ENCODE measurements at places on chromosomes 13 and 19.

GRCh38 chr19:19388568-19389555 lies 16.6 kb upstream of the GATAD2A start:
- DNase-seq, result no peak

DNA sequence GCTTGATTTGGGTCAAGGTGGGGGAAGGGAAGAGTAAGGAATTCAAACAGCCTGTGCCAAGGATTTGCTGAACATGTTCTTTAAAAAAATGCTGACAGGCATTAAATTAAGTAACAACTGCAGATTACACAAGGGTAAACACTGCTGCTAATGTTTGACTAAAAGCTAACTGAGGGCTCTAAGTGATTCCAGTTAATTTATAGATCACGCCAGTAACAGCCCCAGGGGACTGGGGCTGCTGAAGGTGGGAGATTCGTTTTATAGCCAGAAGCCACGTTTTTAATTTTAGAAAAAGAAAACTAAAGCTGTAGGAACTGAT lies 321.7 kb downstream of the DLEU7 start:
- no peak for DNase-seq

DNA sequence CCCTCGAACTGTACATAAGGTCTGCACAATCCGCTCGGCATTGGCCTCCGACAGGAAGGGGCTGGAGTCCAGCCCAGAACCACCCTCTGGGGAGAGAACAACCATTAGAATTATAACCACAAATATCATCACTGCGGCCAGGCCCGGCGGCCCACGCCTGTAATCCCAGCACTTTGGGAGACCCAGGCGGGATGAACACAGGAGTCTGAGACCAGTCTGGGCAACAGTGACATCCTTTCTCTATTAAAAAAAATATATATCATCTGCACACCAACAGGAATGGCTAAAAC lies 11.4 kb downstream of the COQ8B start:
- no peak for DNase-seq

DNA sequence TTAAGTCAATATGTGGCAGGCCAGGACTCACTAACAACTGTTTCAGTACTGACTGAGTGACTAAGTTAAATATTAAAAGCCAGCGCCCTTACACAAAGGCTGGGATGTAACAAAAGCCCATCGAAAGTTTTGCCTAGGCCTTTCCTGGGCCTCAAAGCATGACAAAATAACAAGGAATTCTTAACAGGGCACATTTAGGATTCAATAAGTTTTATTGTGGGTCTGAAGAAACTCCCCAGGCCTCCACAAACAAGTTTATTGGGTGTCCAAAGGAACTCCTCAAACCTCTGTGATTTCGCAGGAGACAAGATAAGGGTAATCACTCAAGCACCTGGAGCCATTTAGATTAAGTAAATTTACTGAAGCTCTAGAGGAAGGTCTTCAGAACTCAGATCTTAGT lies 130.7 kb upstream of the SGCG start:
- DNase-seq, result no peak

GRCh38 chr13:42331009-42331408 lies 59.1 kb downstream of the AKAP11 start:
- DNase-seq, result no peak

DNA sequence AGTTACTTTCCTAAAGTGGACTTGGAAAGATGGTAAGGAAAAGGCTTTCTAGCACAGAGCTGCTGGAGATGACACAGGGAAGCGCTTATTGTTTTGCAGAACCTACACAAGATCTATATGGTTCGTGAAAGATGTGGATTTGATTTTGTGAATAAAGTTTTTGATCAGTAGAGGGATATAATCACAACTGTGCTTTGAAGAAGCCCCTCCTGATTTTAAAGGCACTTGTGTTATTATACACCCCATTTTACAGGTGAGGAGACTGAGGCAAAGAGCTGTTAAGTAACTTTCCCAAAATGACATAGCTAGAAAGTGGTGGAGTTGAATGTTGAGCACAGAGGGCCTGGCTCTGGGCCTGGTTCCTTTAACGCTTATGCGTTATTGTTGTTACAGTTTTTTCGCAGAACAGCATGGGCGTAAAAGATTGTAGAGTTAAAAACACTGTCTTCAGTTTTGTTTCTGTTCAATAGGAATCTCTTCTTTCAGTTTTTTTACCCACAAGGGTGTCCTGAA lies 1.4 kb downstream of the TDRD3 start:
- no peak for DNase-seq

DNA sequence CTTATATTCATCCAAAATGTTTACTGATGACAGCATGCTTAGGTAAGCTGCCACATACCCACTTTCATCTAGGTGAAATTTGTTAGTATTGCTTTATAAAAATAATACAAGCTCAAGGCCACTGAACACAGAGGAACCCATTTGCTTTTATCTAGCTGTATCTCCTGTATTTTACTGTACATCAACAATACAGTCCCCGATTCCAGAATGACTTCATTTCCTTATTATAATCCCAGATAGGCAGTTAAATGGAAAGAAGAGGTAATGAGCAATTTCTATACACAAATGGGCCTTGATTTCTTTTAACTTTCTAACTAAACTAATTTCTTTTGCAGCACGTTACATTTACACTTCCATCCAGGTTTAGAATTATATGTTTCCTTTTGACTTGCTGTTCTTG lies 86.2 kb downstream of the SHISA2 start:
- DNase-seq, result no peak

DNA sequence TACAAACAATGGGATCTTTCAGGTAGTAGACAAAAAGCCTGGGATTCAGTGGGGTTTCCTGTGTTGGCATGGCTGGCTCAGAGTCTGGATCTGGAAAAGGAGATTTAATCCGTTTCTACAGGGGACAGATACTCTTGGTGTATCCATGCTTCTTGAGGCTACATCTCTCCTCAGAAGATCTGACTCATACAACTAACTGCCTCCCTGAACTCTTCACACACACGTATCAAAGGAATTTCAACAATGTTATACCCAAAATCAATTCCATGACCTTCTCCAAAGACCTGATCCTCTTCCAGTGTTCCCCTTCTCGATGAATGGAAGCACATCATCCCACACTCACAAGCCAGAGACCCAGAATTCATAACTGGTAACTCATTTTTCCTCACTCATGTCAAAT lies 435.3 kb upstream of the NBEA start:
- no peak for DNase-seq

GRCh38 chr19:15291089-15291488 lies 41.2 kb downstream of the BRD4 start:
- DNase-seq, result no peak

GRCh38 chr13:112509190-112509589 lies 78.8 kb downstream of the TUBGCP3 start:
- no peak for DNase-seq

- DNase-seq, result no peak
Observed at GRCh38 chr13:50757008-50757407, 86.5 kb downstream of the DLEU7 start.

Measured in midbrain (tissue), 1 donor.